Stimulated activated effector memory CD8-positive, alpha-beta T cell treated with anti-CD3 and anti-CD28 coated beads, Interleukin-12 subunit alpha, Interleukin-12 subunit beta, amount 100 ng/mL, for 72 hours (primary cell): ENCODE measurements at places on chromosomes 3 and 15.

DNA sequence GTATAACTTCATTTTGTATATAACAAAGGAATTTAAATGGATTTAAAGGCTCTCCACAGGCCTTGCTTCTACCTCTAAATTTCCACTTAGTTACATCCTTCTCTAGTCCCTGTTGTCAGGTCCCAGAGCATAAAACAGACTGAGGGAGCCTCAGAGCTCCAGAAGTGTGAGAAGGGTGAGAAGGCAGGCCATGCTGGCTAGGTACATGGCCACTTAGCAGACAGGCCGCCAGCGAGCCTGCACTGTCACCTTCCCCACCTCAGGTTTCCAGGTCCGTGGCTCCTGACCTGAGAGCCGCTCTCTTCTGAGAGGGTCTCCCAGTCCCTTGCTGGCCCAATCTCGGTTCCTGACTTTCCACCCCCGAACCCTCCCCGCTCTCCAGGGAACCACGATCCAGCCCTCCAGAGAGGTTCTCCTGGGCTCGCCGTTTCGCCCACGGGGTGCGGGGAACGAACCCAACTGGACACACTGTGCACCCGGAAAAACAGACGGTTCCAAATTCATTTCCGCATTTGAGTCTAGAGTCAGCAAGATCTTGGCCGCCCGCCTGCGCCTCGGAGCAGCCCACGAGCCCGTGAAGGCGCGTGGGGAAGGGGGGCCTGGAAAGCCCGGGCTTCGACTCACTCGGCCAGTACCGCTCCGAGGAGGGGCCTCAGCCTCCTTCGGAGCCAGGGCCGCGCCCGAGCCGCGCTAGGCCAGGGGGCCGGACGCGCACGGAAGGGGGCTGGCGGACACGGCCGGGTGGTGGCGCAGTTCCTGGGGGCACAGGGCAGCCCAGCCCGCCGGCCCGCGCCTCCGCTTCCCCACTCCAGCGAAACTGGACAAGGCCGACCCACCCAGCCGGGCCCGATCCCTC, 16.7 kb upstream of the SOX2 start:
- no peak for DNase-seq

DNA sequence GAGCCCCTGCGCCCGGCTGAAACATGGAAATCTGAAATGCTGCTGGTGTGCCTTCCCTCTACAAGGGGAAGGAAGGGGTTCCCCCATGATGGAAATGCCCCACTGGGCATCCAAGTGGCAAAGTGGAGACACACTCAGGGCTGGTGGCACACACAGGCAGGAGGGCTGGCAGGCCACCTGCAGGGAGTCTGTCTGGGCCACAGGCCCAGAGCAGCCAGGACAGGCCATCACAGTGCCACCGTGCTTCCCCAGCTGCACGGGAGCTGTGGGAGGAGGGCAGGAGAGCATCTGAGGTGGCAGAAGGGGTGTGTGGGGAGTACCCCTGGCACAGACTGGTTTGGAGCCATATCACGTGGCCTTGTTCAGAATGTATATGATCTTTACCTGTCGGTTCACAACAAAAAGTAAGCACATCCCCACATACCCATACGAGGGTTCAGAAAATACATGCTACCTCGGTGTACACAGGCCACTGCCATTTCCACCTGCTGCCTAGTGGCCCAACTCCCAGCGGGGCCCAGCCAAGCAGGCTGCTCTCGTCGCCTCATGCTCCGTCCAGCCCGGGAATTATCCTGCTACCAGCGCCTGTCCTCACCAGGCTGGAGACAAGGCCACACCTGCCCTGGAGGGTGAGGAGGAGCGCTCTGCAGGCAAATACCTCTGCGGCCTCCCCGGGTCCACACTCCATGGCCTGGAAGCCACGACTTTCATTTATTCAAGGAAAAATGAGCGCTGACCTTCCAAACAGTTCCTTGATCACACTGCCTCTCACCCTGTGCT, 22.6 kb upstream of the DUSP7 start:
- no peak for DNase-seq

DNA sequence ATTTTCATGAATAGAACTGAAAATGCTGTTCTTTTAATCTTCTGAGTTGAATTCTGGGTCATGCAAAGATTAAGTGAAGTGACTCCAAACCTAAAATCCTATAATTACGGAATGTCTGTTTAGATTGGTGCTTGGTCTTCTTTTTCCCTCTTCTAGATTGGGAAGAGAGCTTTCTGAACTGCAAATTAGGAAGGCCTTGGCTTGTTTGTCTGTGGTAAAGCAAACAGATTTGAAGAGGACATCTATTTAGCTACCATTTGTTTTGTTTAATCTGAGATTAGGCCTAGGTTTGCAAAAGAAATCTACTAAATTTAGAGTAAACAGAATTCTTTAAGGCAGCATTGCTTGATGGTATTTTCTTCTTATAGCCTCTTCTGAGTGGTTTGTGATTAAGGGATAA, 23.5 kb downstream of the PAQR9 start:
- DNase-seq, result no peak

GRCh38 chr3:111906656-111907055, 47.6 kb downstream of the PHLDB2 start:
- DNase-seq, result no peak

GRCh38 chr3:170277833-170278580, 55.8 kb downstream of the PRKCI start:
- no peak for DNase-seq

GRCh38 chr3:59137415-59137814, 87.6 kb upstream of the CFAP20DC start:
- no peak for DNase-seq

DNA sequence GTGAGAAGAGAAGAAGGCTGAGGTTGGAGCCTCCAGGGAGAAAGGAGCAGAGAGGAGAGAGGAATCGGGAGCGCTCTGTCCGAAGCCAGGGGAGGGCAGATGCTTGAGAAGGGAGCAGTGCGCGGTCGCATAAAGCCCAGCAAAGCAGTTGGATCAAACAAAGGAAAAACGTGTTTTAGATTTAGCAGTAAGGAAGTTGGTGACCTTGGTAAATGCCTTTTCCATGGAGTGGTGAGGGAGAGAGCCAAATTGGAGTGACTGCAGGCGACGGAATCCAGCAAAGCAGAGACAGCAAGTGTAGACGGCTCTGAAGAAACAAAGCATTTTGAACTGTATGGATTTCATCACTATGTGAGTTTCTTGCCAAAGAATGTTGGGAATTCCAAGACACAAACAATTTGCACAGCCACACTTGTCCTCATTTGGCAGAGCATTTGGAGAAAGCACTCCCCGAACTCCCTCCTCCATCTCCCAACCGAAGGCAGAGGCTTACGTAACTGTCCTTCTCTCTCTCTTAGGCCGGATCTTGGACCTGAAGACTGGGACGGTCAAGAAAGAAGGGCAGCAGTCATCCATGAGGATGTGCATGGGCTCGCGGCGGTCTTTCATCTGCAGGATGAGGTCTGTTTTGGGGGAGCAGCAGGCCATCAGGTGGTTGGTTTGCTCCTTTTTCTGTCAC, 103.6 kb downstream of the ARNT2 start:
- no peak for DNase-seq

DNA sequence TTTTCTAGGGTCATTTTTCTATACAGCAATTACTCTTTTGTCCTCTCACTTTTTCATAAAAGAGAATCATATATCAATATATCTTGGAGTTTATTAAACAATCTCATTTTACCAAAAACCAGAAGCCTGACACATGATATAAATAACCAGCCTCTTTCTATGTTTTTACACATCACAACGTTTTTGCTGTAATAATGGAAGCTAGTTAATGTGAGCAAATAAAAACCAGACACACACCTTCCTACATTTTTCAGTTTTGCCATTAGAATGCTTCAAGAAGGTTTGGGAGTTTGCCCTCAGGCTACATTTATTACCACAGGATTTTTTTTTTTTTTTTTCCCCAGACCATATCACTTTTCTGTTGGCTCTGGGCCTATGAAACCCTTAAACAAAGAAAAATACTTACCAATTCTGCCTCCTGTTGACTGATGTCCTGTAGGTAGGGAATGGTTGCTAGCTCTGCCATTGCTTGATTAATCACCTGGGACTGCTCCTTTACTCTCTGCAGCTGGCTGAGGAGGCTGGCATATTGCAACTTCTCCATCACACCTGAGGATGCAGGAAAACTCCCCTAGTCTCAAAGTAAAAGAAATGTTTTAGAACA, 165.5 kb downstream of the ECT2 start:
- no peak for DNase-seq

GRCh38 chr3:159174715-159175692, 373.1 kb downstream of the MFSD1 start:
- no peak for DNase-seq

DNA sequence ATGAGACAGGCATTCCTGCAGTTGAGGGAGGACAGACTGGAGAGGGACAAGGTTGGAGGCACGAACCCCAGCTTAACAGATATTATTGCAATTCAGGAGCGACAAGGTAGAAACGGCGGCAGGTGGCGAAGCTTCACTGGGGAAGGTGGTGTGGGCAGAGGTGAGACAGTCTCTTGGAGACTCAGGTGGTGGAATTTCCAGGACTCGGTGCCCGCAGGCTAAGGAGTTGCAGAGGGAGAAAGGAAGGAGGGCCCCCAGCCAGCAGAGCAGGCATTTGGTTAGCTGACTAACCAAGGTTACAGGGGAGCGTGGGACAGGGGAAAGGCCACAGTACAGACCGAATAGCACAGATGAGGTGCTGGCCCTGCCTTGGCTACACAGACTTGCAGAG, 3.0 kb downstream of the FAM174B start:
- DNase-seq, result no peak

DNA sequence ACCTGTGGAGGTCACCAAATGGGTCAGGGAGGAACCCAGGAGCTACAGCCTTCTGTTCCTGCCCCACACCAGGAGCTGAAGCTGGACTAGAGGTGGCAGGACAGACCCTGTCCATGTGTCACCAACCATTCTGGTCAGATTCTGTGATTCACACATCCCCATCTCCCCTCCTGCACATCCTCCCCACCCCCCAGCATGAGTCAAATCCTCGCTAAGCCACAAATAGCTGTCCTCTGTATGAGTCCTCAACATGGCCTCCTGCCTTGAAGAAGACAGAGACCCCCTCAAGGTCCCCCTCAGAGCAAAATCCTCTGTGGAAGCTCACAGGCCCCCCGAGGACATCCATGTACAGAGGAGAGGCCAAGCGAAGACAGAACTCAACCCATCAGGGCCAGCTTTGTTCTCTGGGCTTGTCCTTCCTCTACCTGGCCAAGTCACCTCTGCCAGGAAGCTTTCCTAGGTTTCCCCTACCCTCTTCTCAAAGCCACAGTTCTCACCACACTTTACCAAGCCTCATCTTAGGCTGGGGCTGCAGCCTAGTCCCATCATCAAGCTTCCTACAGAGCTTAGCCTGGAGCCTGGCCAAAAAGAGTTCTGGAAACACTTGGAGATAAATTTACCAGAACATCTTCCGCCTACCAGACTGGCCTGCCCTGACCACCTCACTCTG, 17.1 kb downstream of the CACNA2D2 start:
- peak; percentile 61 for DNase-seq

- no peak for DNase-seq
These were observed 42.1 kb upstream of the SLC6A6 start for GRCh38 chr3:14360123-14360881.

DNA sequence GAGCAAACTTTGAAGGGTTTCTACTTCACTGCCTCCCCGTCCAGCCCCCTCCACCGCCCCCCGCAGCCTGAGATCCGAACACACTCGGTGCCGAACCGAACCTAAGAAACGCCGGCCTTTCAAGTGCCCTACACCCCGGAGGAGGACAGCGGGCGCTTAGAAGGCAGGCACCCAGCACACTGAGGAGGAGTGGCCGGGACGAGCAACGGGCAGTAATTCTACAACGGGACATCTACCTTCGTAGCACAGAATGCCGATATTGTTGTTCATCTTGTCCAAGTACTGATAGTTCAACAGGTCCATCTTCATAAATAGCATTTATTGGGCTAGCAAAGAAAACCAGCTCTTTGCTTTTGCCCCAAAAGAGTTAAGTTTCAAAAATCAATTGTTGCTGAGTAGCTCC, 513 bp downstream of the VGLL4 start:
- DNase-seq, result peak; percentile 19

GRCh38 chr3:191263850-191264249, 64.8 kb downstream of the OSTN start:
- DNase-seq, result no peak

DNA sequence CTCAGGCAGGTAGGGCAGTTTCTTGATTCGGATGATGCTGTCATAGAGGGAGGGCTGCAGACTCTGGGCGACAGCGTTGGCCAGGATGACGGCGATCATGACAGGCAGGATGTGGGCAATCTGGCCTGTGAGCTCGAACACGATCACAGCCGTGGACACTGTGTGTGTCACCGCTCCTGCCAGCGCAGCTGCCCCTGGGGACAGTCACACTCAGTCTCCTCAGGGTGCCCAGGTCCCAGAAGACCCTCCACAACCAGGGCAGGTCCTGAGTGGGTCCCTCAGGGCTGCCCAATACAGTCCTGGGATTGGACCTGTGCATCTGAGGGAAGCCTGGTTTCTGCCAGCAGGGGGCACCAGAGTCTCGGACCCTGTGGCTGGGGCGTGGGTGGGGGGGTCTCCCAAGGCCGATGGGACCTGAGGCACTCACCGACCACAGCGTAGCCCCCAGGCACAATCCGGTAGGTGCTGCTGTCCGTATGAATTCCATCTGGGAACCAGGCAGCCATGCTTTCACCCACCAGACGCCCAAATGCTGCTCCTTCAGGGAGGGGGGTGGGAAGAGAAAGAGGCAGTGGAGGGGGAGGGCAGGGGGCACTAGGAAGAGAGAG, 7.2 kb downstream of the CLCN2 start:
- DNase-seq, result peak; percentile 56

DNA sequence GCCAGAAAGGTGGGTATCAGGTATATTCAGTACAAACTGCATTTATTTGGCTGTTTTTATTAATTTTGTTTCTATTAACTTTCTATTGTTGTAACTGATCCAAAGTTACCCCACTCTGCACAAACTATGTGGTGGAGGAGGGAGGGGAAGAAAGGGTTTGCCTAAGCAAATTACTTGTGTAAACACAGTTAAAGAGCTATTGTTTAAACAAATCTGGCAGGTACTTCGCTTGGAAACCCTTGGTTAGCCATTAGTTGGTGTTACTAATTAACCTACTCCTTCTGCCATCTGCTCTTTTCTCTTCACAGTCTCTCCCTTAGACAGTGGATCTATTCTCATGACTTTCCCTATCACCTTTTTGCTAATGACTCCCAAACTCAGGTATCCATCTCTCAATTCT, 328.4 kb upstream of the NECTIN3 start:
- DNase-seq, result no peak

DNA sequence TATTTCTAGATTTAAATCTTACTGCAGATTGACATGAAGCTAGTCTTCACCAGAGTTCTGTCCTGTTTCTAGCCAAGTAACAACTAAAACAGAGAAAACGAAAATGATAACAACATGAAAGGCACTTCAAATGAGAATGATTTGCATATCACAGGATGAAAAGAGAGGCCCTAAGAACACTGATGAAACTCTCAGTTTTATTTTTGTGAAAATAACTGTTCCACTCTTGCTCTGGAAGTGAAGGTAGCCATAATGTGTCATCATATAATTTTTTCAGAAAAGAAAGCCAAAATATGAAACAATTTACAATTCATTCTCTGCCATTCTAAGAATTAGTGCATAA, 274.4 kb downstream of the ADAMTSL3 start:
- DNase-seq, result no peak

DNA sequence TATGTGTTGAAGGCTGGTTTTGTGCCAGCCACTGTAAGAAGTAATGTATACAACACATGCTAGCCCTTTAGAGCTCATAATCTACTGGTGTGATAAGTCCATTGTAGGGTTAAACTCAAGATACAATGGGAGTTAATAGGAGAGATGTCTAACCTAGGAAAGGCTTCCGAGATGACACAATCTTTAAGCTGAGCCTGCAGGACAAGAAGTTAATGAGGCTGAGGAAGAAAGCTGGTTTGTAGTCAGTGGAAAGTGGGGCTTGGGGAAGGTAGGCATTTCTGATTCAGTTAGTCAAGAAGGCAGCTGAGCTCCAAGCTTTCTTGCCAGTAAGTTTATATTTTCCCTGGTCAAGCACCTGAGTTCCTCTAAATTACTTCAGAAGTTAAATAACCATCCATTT, 83.0 kb upstream of the TGFBR2 start:
- no peak for DNase-seq
